ENCODE measurements at places on chromosomes 3 and 15. TPM values are rescaled to one million over a fixed set of nuclear protein-coding genes. Genes with fewer than 3 reads are reported as not detected.

Gene CAPN3
- 1.1 TPM for total RNA-seq

DNA sequence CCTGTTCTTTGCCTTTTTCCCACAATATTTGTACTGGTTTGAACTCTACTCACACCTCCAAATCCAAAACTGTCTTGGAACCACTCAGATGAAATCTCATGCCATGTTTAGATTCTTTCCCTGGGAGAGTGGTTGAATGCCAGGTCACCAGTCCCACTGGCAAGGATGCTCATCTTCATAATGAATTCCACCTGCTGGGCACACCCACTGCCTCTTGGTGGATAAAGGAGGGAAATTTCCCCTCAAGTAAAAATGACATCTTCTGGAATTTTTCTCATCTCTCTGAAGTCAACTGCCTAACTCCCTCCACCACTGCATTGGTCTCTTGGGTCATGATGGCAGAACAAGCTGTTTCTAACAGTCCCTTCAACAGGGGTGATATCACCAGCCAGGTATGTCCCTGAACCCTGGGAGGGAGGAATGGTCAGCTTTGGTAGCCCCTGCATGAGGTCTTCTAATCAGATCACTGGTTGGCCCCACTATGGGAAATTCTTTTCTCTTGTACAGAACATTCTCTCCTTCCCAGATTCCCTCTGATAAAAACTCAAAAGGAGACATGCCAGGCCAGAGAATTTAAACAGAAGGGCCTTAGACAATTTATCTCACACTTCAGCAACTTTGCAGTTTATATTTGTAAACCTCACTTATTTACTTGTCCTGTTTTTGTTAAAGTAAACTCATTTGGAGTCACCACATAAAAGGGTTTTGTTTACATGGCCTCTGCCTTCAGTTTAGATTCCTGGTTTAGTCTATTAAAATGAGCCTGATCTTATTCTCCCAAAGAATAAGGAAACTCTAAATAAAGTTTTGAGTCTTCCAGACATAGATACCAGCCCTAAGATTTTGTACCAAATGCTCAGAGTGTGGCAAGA, 143.4 kb downstream of the WNT5A start:
- DNase-seq, result no peak

Gene MYEF2
- 60.7 TPM for total RNA-seq

DNA sequence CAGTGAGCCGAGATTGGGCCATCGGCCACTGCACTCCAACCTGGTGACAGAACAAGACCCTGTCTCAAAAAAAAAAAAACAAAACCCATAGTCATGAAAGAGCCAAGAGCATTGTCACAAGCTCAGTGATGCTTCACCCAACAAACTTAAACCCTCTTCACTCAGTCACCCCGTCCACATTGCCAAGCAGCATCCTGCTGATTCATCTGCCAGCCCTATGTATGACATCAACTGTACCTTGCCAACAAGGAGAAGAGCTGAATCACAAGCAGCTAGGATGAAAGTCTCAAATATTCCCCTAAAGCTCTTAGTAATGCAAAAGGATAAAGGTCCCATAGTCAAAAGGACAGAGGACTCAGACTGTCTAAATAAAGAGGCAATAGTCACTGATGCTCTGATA, 90.0 kb downstream of the ANO10 start:
- no peak for DNase-seq

DNA sequence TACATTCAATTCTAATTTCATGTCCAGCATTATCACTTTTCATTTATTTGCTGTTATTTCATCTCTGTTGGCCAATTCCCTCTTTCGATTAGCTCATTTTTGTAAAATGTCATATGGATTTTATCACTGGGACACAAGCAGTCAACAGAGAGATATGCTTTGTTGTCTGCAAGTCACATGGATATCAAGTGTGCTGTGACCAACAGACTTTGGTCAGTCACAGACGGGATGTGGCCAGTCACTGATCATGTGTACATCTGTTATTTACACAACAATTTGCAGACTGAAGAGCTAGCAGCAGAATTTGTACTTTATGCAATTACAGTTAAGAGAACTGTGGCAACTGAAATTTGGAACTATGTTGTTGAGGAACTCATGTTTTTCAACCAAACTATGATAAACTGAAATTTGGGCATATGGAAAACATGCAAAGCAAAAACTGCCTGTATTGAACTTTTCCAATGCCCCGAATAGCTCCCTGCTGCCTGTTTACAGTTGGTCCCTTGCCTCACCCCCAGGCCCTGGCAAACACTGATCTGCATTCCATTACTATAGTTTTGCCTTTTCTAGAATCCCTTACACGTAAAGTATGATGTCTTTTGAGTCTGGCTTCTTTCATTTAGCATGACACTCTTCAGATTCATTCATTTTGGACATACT, 104.4 kb downstream of the RPL22L1 start:
- no peak for DNase-seq

DNA sequence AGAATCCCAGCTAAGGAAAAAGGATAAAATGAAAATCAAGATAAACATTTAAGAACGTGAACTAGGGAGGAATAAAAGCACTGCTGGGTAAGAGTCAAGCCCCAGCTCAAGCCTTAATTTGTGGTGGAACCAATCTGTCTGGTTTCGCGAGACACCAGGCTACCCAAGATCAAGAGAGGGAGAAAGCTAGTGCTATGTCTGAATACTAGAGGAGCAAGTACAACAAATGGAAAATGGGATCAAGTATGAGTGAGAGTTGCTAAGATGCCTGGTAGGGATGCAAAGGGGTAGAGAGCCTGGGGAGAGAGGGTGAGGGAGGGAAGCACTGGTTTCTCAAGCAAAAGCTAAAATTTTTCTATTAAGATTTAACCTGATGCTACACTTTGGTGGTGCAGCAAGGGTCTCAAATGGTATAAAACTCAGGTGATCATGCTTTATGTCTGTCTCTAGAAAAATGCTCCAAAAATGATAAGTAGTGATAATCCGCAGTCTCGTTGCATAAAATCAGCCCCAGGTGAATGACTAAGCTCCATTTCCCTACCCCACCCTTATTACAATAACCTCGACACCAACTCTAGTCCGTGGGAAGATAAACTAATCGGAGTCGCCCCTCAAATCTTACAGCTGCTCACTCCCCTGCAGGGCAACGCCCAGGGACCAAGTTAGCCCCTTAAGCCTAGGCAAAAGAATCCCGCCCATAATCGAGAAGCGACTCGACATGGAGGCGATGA, 1.7 kb upstream of the SETD5 start:
- DNase-seq, result no peak

DNA sequence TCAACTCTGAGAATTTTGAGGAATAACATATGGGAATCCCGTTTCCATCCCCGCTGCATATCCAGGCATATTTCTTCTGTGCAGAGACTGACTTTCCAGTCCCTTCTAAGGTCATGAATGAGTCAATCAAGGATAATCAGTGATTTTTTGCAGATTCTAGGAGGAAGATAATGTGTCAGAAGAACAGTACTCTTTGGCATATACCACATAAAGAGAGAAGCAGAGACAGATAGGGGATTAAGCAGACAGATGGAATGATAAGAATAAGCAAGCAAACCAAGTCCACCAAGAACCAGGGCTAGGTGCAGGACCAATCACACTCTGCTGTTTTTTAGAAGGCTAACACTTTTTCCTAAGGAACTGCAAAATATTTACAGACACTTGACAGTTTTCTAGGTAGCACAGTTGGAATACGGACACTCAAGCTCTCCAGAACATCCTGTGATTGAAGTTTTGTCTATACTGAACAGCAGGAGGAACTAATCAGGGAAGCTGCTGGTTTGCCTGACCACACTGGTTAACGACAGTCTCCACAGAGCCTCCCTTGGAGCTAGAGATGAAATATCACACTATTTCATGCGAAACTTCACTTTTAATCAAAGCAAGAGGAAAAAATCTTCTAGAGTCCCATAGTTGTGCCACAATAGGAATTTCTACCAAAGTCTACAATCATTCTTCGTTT, 450.0 kb upstream of the KCNMB2 start:
- DNase-seq, result no peak

DNA sequence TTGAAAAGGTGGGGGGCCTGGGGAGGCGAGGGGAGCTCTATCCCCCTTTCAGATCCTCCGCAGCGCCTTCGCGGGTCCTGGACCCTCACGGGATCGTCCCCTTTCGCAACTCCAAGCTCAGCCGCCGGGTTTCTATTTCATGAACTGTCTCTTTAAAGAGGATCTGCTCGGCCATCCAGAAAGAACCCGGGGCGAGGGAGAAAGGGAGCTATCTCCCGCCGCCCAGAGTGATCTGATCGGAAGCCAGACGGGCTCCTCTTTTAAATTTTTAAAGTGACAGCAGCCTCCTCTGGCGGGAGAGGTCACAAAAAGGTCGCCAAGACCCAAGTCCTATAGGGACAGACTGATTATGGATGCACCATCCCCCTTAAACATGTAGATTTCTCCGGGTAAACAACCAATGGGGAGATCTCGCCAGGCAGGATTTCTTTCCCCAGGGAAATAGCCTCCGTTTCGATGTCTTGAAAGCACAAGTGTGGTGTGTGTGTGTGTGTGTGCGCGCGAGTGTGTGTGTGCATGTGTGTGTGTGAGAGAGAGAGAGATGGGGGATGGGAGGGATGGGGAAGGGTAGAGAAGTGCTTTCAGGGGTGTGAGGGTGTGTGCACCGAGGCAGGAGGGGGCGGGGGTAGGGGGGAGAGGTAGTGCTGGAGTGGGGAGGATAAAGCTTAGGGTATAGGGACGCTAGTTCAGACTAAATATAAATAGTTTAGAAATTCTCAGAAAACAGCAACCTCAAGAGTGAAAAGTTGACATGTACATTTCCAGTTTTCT, 516.1 kb downstream of the MECOM start:
- DNase-seq, result peak; percentile 94

GRCh38 chr3:182704926-182705325, 88.4 kb upstream of the ATP11B start:
- peak; percentile 73 for DNase-seq

DNA sequence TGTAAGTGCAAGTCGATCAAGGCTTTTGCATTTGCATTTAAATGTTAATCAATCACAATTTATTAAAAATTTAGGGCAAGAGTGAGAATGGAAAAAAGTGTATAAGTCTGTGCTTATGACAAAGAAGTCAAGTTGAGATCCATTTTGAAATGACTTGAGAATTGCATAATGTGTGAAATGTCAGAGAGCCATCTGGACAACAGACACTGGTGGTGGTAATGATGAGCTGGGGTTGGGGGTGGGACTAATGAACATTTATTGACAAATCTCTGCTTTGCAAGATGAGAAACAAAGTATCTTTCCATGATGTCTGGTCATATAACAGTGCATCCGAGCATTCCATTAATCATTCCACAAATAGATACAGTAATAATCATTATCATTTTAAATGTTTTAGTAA, 89.4 kb upstream of the ZBTB20 start:
- DNase-seq, result no peak

GRCh38 chr3:187811585-187812250, 66.5 kb upstream of the BCL6 start:
- DNase-seq, result no peak

GRCh38 chr3:36295296-36295695, 85.0 kb upstream of the STAC start:
- DNase-seq, result no peak

DNA sequence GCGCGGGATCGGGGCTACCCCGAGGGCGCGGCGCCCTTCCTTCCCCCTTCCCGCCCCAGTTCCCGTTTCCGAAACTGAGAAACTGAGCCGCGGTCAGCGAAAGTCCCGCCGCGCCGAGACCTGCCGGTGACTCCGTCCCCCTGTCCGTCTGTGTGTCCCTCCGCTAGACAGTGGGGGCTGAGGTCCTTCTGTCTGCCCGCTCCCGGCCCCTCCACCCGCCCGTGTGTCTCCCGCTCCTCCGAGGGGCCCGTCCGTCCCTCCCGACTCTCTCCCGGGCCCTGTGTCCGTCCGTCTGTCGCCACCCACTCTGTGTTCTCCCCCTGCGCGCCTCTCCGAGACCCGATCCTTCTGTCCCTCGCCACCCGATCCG, 426 bp downstream of the PRKCD start:
- no peak for DNase-seq

DNA sequence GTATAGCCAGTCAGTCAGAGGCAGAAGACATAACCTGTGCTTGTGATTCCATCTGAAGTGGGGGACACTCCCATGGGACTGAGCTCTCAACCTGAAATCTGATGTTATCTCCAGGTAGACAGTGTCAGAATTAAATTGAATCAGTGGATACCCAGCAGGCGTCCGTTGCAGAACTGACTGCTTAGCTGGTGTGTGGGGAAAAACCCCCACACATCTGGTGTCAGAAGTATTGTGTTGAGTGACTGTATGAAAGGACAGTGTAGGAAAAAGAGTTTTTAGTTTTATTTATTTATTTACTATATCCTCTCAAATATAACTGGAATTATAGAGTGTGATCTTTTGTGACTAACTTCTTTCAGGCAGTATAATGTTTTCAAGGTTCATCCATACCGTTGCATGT, 10.4 kb downstream of the KPNA4 start:
- no peak for DNase-seq

- DNase-seq, result no peak
These were observed 173.5 kb downstream of the TNIK start for GRCh38 chr3:171286580-171287249.

DNA sequence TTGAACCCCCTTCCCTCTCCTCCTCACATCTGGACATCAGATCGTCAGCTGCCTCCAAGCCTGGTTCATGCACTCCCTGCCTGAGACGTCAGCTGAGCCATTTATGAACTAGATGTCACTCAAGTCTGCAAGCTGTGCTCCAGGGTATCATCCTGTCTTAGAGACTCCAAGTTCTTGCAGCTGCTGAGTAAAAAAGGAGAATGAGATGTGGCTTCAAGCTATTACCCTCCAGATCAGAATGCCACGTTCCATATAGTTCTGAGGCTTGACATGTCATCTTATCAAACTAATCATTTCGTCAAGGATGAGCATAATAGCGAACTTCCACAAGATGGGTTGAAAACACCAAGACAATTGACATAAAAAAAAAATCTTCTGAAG, 766.3 kb downstream of the TBL1XR1 start:
- no peak for DNase-seq

DNA sequence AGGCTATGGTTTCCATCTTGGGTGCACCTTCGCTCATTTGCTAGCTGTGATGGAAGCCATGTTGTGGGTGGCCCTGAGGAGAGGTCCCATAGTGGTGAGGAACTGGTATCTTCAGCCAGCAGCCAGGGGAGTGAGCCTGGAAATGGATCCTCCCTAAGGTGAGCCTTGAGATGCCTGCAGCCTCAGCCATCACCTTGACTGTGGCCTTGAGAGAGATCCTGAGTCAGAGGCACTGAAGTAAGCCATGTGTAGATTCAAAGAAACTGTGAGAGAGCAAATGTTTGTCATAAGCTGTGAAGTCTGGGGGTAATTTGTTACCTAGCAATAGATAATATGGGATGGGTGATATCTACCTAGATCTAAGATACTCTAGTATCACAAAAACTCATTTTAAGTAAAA, 105.3 kb downstream of the SNRK start:
- no peak for DNase-seq

- DNase-seq, result no peak
These were observed 65.6 kb upstream of the SLC6A1 start for GRCh38 chr3:10926811-10927521.
